ENCODE measurements at places on chromosomes 7 and 10. TPM values are rescaled to one million over a fixed set of nuclear protein-coding genes. Genes with fewer than 3 reads are reported as not detected.

Gene SLC18A3
- total RNA-seq: not detected

Gene TEX47
- not detected for total RNA-seq

Gene FKBP6
- not detected for total RNA-seq

Gene EPHB6
- total RNA-seq: 18.4 TPM

Gene STAG3
- total RNA-seq: 2.2 TPM

Gene ABCA13
- total RNA-seq: 0.36 TPM

Gene GRID1
- 0.46 TPM for total RNA-seq

Gene TMEM184A
- total RNA-seq: 0.03 TPM

Gene OR2A5
- not detected for total RNA-seq

Gene TLX1
- not detected for total RNA-seq

Gene CALY
- not detected for total RNA-seq

Gene NPC1L1
- total RNA-seq: 0.07 TPM

Gene CDC14C
- not detected for total RNA-seq

All from smooth muscle cell of the pulmonary artery (primary cell).